Breast epithelium (tissue), 4 donors: ENCODE measurements at places on chromosomes 5 and 9. TPM values are rescaled to one million over a fixed set of nuclear protein-coding genes. Genes with fewer than 3 reads are reported as not detected.

Gene KCNMB1
- total RNA-seq, result 6.6 TPM

Gene PTPN3
- 21.2 TPM for total RNA-seq

Gene MRPL41
- total RNA-seq, result 45.4 TPM

Gene PHYHD1
- 44.8 TPM for total RNA-seq

DNA sequence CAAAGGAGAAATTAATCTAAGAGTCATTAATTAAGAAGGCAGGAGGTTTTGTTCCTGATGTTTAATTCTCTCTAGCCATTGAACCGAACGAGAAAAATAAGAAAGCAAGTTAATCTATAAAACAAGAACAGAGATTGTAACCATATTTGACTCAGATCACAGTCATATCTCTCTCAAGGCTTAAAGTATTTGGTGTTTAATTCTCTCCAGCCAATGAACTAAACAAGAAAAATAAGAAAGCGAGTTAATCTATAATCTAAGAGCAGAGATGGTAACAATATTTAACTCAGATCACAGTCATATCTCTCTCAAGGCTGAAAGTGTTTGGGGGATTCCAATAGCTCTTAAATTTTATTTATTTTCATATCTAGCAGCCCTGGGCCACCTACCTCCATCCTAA, 74.4 kb upstream of the SHISAL2B start:
- H3K4me1 ChIP-seq, result no peaks in the 10 kb centered on the region
- DNase-seq, result no peak
- no peaks in the 10 kb centered on the region for H3K27me3 ChIP-seq
- no peak overlapping the region for H3K4me3 ChIP-seq

- H3K27me3 ChIP-seq, result no peaks in the 10 kb centered on the region
- no peak overlapping the region for H3K4me3 ChIP-seq
- no peaks in the 10 kb centered on the region for H3K4me1 ChIP-seq
- no peak overlapping the region for H3K27ac ChIP-seq
- H3K36me3 ChIP-seq, result no peaks in the 10 kb centered on the region
Measured at GRCh38 chr9:78669591-78669990, 372.7 kb downstream of the PSAT1 start.

DNA sequence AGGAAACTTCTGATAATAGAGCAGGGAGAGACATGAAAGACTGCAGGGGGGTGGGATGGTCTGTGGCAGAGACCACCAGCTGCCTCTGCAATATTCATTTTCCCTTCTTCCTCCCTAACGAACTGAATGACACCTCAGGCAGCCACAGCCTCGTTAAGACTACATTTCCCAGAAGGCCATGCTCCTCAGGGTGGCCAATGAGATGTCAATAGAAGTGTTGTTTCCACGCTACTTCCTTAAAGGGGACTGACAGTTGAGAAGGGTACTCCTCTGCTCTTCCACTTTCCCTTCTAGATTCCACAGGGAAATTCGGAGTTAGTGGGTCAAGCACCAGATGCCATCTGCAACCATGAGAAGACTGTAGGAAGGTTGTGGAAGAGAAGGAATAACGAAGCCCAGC, 52.0 kb upstream of the DAPK1 start:
- no peak overlapping the region for H3K27ac ChIP-seq
- no peak overlapping the region for H3K4me3 ChIP-seq
- no peaks in the 10 kb centered on the region for H3K27me3 ChIP-seq
- no peaks in the 10 kb centered on the region for H3K36me3 ChIP-seq

DNA sequence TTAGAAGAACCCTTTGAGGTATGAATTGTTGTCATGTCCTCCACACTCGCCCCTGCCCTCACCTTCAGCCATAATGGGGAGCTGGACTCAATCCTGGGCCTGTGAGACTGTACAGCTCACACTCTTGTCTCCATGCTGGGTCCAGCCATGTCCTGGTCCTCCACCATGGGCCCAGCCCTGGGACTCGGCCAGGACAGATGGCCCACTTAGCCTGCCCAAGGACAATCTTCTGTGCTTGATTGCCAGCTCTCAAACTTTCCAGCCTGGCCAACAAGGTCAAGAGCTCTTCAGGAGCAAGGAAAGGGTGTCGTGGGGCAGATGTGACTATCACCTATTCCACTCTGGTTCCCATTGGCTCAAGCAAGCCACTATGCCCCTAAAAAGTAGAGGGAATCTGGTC, 90.8 kb downstream of the HRH2 start:
- no peaks in the 10 kb centered on the region for H3K4me1 ChIP-seq
- no peak overlapping the region for H3K27ac ChIP-seq
- H3K27me3 ChIP-seq, result no peaks in the 10 kb centered on the region
- no peaks in the 10 kb centered on the region for H3K36me3 ChIP-seq
- DNase-seq, result no peak
- H3K4me3 ChIP-seq, result no peak overlapping the region

GRCh38 chr5:63563008-63563917, 399.0 kb downstream of the HTR1A start:
- no peaks in the 10 kb centered on the region for H3K36me3 ChIP-seq
- H3K4me3 ChIP-seq, result no peak overlapping the region
- no peaks in the 10 kb centered on the region for H3K27me3 ChIP-seq
- no peak overlapping the region for H3K27ac ChIP-seq
- H3K4me1 ChIP-seq, result no peaks in the 10 kb centered on the region
- DNase-seq, result peak; percentile 19

DNA sequence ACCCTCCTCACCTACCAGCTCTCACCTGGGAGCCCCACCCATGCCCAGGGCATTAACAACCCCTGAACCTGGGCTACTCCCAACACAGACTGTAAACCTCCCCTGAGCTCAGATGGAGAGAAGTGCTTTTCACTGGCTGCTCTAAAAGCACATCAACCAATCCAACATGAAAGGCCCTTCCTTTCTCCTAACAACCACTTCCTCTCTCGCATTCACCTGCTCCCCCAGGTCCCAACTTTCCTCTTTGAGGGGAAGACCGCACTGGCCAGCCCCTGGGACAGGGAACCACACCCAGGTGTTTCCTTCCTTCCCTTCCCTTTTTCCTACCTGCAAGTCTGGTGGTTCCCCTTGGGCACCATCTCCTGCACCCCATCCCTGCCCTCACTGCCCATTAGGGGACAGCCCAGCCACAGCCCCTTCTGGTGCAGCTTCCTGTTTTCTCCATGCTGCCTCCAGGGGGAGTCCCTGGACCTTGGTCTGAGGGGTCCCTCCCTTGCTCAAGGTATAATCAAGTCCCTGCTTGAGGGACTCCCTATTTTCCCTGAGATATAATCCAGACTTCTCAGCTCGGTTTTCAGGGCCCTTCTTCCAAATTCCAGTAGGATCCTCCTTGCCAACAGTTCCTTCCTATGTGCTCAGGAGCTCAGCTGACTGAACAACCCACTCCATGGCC, 30.5 kb upstream of the DAB2IP start:
- no peaks in the 10 kb centered on the region for H3K27me3 ChIP-seq
- H3K4me1 ChIP-seq, result no peaks in the 10 kb centered on the region
- no peak for DNase-seq
- no peak overlapping the region for H3K27ac ChIP-seq
- no peak overlapping the region for H3K4me3 ChIP-seq

- no peak overlapping the region for H3K4me3 ChIP-seq
- no peaks in the 10 kb centered on the region for H3K4me1 ChIP-seq
- no peaks in the 10 kb centered on the region for H3K27me3 ChIP-seq
- H3K36me3 ChIP-seq, result no peaks in the 10 kb centered on the region
- no peak for DNase-seq
Measured at GRCh38 chr9:95666785-95667155, 150.0 kb upstream of the PTCH1 start.

GRCh38 chr5:134103397-134103796, 11.1 kb upstream of the TCF7 start:
- no peak overlapping the region for H3K4me3 ChIP-seq
- no peaks in the 10 kb centered on the region for H3K36me3 ChIP-seq

DNA sequence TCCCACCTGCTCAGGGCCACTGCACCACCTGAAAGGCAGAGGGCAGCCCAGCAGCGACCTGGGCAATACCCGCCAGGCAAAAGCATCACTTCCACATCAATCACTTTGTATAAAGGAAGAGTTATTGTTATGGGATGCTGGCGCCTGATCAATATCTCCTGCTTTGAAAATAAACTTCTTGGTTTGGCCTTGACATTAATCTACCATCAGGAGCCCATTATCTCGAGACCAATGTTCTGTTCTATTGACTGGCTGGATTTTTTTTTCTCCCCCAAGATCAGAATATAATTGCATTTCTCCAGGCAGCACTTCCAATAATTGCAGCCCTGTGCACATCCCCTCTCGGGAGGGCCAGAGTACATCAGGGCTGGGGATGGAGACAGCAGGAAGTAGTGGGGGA, 44.4 kb upstream of the SAP30L start:
- no peaks in the 10 kb centered on the region for H3K4me1 ChIP-seq
- H3K27me3 ChIP-seq, result no peaks in the 10 kb centered on the region
- no peak overlapping the region for H3K27ac ChIP-seq
- DNase-seq, result no peak
- H3K36me3 ChIP-seq, result no peaks in the 10 kb centered on the region

DNA sequence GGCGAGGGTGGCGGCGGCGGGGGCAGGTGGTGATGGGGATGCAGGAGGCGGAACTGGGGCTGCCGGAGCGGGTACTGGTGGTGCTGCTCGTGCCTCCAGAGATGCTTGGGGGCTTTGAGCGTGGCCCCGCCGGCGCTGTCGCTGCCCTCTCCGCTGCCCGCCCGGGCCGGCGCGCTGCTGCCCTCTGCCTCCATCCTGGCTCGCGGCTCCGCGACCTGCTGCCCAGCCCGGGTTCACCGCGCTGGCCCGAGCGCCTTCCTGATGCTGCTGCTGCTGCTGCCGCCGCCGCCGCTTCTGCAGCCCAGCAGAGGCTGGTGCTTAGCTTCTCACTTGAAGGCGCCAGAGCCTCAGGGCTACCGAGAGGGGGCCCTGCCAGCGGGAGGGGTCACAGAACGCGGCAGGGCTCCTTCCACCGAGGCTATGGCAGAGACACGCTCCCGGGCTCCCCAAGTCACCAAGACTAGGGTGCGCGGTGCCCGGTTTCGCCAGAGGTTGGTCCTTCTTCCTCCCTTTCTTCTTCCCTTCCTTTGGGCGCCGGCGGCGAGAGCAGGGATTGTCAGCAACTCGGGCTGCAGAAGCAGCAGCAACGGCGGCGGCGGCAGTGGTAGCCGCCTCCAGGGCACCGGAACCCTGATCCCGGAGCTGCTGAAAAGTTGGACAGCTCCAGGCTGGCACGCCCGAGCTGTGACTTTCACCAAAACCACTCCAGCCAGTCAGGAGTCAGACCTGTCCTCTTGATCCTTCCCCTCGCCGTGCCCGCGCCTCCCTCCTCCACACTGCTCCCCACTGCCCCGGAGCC, at the start of gene PDE4D:
PDE4D (minus strand) TSS at position 298 of the 799 bp plus-strand sequence.
- H3K4me3 ChIP-seq, result peak within 1 kb of the TSS; percentile 45
- peaks cover 32% of the 10 kb centered on the region for H3K27me3 ChIP-seq
- DNase-seq, result peak; percentile 55
- H3K27ac ChIP-seq, result no peak within 1 kb of the TSS
- H3K36me3 ChIP-seq, result no peaks in the 10 kb centered on the region

DNA sequence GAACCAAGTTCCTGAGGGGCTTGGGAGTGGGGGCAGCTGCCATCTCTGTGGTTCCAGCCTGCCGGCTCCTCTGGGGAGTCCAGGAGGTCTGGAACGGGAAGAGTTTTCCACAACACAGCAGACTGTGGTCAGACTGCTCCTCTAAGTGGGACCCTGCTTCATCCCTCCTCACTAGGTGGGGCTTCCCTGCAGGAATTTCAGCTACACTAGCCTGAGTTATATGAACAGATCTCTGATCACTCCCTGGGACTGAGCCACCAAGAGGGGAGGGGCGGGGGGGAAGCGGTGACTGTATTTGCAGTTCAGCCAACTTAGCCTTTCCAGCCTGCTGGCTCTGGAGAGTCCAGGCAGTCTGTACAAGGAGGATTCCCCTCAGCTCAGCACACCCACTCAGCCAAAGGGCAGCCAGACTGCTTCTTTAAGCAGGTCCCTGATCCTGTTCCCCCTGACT, 19.4 kb downstream of the DTWD2 start:
- no peak overlapping the region for H3K27ac ChIP-seq
- DNase-seq, result no peak
- no peaks in the 10 kb centered on the region for H3K36me3 ChIP-seq
- H3K4me1 ChIP-seq, result no peaks in the 10 kb centered on the region

- DNase-seq, result no peak
- H3K4me1 ChIP-seq, result no peaks in the 10 kb centered on the region
- H3K27ac ChIP-seq, result no peak overlapping the region
- H3K27me3 ChIP-seq, result no peaks in the 10 kb centered on the region
- H3K4me3 ChIP-seq, result no peak overlapping the region
- H3K36me3 ChIP-seq, result no peaks in the 10 kb centered on the region
Measured at GRCh38 chr5:54959673-54960418, 25.5 kb downstream of the ESM1 start.

- no peaks in the 10 kb centered on the region for H3K27me3 ChIP-seq
- H3K4me1 ChIP-seq, result no peaks in the 10 kb centered on the region
- DNase-seq, result no peak
- H3K4me3 ChIP-seq, result no peak overlapping the region
- H3K27ac ChIP-seq, result no peak overlapping the region
- H3K36me3 ChIP-seq, result no peaks in the 10 kb centered on the region
Measured at GRCh38 chr5:73266176-73266738, 93.3 kb downstream of the TMEM174 start.

DNA sequence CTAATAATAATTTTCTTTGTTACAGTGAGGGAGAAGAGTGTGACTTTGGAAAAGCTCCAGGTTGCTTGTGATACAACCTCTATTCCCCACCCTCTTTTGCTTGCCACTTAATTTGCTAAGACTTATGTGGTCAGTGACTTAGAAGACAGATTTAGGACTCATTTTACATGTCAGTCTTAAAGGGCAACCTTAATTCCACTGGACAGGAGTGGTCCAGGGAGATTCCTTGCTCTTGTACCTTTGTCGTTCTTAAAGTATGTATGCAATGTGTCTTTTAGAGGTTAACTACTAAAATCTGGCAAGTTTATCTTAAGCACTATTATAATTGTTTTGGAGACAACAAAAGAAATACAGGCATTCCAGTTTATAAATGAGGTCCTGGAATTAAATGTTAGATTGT, 20.0 kb downstream of the SLC30A5 start:
- no peak overlapping the region for H3K27ac ChIP-seq
- DNase-seq, result no peak
- H3K36me3 ChIP-seq, result peaks cover 4% of the 10 kb centered on the region
- no peak overlapping the region for H3K4me3 ChIP-seq

GRCh38 chr5:33367416-33367815, 73.3 kb upstream of the TARS1 start:
- H3K27ac ChIP-seq, result no peak overlapping the region
- no peaks in the 10 kb centered on the region for H3K27me3 ChIP-seq
- no peak for DNase-seq

DNA sequence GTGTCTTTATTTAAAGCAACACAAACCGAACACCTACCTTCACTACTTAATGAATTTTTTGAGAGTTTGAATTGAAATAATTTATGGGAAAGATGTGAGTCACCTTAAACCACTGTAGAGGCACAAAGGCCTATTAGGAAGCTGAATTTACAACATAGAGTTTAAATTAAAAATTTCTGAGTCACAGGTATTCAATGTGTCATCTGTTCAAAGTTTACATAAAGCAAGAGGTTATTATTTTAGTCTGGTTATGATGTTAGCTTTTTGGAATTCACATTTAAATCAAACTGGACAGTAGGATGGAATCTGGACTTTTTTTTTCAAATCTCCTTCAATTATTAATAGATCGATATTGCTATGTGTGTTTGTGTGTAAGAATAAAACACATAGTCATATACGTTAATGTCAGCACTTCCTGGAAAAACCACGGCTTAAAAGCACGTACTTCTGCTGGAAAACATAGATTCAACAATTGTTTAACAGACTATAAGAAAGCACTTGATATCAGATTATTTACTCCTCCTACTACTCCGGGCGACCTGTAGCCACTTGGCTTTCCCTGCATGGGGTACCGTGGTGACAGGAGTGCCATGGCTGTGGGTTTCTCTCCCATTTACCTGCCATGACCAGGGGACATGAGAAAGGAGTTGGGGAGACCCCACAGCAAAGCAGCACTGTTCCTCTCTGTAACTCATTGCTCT, 638.6 kb downstream of the SEMA5A start:
- no peaks in the 10 kb centered on the region for H3K4me1 ChIP-seq
- no peak overlapping the region for H3K27ac ChIP-seq
- no peaks in the 10 kb centered on the region for H3K36me3 ChIP-seq
- DNase-seq, result no peak
- H3K27me3 ChIP-seq, result no peaks in the 10 kb centered on the region
- H3K4me3 ChIP-seq, result no peak overlapping the region
